ENCODE measurements at places on chromosomes 3 and 15. TPM values are rescaled to one million over a fixed set of nuclear protein-coding genes. Genes with fewer than 3 reads are reported as not detected.

GRCh38 chr15:100516643-100517512 lies 11.9 kb downstream of the CERS3 start:
- DNase-seq, result no peak

ASB14 gene
- not detected for total RNA-seq

DNA sequence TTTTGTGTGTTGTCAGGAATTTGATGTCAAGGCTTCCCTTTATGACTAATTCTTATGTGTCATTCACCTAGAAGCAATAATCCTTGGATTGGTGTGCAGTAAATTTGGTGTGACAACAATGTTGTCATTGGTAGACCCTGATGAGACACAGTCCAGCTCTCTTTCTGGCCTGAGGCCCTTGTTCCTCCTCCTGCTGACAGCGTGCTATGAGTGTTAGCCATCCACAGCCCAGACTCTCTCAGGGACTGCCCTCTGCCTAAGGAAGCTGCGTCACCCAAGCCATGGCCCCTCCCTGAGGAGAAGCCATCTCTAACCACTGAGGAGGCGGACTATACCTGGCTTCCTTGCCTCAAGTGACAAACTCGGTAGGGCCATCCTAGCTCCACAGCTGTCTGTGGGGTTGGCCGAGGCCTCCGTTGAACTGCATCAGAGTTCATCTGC lies 13.3 kb upstream of the TM4SF1 start:
- DNase-seq, result no peak

SNX22 gene
- total RNA-seq, result 0.26 TPM

- DNase-seq, result no peak
Measured at GRCh38 chr3:119658994-119659393, 1.4 kb downstream of the POPDC2 start.

DNA sequence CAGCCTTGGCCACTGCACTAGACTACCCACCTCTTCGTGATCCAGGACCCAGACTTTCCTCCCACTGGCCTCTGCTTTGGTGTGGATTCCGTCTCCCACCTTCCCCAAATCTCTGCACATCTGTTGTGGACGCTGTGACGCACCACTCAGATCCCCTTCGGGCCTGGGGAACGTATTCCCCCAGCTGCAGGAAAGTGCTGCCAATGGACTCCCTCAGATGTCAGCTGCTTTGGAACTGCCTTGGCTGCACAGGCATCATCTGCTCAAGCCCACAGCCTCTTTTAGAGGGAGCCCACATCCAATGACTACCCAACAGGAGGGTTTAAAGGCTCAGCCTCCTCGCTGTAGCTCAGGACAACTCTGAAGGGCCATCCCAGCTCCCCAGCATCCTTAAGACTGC lies 134.2 kb upstream of the RAD18 start:
- no peak for DNase-seq

DNA sequence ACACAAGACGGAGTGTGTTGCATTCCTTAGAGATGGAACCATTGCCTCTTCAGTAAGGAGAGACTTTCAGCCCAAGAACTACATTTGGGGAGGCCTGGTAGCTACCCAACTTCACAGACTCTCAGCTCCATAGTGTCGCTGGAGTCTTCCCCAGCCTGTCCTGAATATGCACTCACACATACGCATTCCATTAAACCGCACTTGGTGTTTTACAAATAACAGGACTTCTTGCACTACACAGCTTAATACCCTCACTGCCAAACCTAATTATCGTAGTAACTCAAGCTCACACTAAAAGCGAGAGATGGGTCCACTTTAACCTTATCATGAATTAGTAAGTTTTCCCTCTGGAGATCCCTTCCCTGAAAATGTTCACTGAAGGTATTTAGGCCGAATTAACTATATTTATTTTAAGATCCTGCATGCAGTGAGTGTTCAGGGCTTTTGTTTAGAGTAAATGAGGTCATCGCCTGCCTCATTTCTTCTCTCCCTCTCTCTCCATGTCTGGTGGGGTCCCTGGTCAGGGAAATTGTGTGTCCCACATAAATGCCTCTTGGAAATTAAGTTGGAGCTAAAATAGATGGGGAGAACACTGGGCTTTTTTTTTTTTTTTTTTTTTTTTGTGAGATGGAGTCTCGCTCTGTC lies 171.9 kb downstream of the FAM43A start:
- DNase-seq, result no peak

DNA sequence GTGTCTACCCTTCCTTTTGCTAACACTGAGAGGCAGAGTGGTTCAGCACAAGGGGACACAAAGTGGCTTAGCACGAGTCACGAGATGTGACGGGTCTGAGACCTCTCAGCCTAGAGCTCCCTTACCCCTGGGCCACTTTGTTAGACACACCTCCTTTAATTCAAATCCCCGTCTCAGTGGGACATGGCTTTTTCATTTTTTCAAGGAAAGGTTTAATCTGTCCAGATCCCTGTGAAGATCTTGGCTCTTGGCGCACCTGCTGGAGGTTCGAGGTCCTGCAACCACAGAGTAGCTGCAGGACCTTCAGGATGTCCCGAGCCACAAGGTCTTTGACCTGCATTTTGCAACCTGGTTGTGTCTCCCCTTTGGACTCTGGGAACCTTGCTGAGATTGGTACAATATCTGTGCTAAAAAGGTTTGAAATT lies 52.0 kb downstream of the LPP start:
- DNase-seq, result no peak

SNTN gene
- total RNA-seq, result not detected

IQCF5 gene
- not detected for total RNA-seq

ATP2B2 gene
- total RNA-seq, result not detected

TRH gene
- not detected for total RNA-seq

DNA sequence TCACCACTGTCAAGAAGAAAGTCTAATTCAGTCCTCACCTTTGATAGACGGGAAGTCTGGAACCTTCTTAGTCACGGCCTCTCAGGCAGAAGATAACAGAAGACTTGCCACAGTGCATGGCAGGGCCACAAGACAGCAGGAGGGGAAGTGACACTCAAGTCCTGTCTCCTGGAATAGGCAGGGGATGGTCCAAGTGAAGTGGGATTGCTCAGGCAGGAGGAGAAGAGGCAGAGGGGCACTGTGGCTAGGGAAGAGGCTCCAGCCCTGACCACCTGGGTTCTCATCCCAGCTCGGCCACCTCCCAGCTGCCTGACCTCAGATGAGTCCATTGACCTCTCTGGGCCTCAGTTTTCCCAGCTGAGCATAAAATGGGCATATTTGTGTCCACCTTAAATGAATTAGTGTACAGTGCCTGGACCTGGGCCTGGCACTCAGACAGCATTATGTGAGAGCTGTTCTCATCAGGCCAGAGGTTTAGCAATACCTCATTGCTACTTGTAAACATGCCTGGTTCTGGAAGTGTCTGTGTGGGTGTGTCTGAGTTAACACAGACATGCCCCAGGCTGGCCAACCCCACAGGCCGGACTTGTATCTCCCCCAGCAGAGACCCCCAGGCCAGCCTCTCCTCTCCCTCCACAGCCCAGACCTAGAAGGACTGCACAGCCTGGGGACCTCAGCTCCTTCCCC lies 11.5 kb upstream of the PCSK6 start:
- no peak for DNase-seq

CDV3 gene
- 361 TPM for total RNA-seq

DNA sequence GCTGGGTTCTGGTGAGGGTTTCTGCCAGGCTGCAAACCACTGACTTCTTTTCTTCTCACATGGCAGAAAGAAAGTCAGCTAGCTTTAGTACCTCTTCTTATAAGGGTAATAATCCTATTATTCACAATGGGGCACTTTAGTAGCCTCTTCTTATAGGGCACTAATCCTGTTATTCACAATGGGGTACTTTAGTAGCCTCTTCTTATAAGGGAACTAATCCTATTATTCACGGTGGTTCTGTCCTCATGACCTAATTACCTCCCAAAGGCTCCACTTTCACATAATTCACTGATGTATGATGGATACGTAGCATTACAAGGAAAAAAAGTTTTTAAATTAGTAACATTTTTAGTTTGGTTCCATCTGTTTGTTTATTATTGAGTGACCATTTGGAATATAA lies 671.3 kb downstream of the NSUN3 start:
- DNase-seq, result no peak

GRCh38 chr15:33021806-33022389 lies 172.6 kb downstream of the FMN1 start:
- no peak for DNase-seq
